Activated naive CD4-positive, alpha-beta T cell treated with anti-CD3 and anti-CD28 coated beads, Interleukin-2, amount 10 ng/mL, durations not matched to agents 7 days and 5 days (primary cell): ENCODE measurements at places on chromosomes 4 and X.
A peak's percentile ranks its signal among the peaks of the same experiment; 100 is the strongest.

- DNase-seq: no peak
These were observed 678.1 kb downstream of the FAT4 start for GRCh38 chr4:125992891-125993290.

GRCh38 chr4:75679876-75680575 lies 6.8 kb upstream of the G3BP2 start:
- no peak for DNase-seq

DNA sequence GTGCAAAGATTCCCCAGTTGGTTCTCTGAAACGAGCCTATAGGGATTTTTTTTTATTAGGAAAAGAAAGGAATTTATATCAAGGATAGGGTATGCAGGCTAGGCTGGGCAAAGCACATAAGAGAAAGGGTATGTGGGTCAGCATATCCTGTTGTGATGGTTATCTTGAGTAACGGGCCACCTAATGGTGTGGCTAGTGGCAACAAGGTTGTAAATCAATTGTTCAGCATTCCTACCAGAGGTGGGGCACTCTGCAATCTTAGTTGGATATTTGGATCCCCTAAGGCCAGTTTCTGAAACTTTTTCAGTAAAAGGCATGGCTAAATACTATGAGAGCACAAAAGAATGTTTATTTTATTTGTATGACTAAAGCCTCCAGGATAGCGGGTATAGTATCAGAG lies 42.7 kb downstream of the DCAF12L1 start:
- no peak for DNase-seq

GRCh38 chrX:153327561-153327960 lies 6.0 kb upstream of the PNMA6F start:
- DNase-seq: no peak

- no peak for DNase-seq
These were observed 35.8 kb downstream of the GPR82 start for GRCh38 chrX:41759817-41760216.

DNA sequence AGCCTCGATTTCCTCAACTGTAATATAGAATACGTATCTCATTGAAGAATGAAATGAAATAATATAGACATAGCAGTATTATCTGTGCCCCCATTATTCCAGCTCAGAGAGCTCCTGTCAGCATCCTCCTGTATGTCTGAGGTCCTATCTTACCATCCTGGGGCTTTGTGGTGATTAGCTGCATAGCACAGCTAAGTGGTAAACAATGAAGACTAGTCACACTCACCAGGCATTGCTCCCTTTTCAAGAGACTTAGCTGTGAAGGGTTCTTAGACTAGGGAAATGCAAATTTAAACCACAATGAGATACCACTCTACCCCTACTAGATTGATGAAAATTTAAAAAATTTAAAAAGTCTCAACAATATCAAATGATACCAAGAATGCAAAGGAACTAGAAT lies 172.9 kb downstream of the SLC39A8 start:
- no peak for DNase-seq

DNA sequence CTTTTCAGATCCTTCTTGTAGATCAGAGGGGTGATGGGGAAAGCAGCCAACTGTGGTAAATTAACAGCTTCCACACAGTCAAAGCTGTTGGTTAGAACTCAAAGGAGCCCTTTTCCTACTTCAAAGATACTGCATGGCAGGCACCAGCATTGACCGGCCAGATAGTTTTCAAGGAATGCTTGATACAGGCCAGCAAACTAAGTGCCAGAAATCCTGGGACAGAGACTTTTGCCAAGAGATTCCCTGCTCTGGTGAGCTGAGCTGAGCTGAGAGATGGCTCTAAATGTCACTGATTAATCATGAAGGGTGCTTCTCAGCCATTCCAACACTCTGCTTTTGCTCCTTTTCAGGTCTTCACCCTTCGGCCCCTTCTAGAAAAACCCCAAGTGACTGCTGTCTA lies 131.6 kb upstream of the MED14 start:
- no peak for DNase-seq

DNA sequence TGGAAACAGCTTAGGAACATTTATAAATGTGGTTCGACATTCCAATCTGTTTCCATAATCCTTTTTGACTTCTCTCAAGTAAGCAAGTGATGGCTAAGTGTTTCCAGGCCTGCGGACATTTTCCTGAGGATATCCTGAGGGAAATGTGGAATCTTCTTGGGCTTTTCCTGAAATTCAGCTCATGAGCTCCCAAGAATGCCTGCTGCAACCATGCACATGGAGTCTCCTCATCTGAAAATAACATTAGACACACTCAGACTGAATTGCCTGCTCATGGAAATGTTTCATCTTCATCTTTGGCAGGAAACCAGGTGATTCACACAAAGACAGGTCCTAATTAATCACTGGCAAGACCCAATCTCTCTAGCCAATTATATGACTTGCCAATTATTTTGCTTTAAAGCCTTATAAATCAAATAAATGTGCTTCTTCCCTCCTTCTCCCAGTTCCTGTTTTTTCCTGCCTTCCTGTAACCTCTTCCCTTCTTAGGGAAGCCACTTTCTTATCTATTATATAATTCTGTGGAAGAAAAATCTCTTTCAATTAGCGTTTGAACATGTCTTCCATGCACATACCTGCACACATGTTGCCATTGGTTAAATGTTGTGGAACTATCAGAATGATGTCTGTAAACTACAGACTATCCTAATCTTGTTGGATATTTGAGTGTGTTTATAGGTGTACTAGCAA lies 104.6 kb upstream of the MXRA5 start:
- DNase-seq: no peak

- DNase-seq: peak; percentile 24
These were observed at the start of gene TRO for GRCh38 chrX:54920610-54921426. Gene TRO (plus strand): TSS chrX:54920824. CDS start chrX:54922247, 1,423 bp downstream.
